ENCODE measurements at places on chromosomes 2 and 18.
A peak's percentile ranks its signal among the peaks of the same experiment; 100 is the strongest.

GRCh38 chr18:65399091-65399490 lies 351.7 kb upstream of the CDH7 start:
- H3K27ac ChIP-seq: no peak overlapping the region
- H3K4me3 ChIP-seq: no peak overlapping the region
- H3K27me3 ChIP-seq: no peaks in the 10 kb centered on the region
- DNase-seq: no peak
- H3K36me3 ChIP-seq: no peaks in the 10 kb centered on the region

DNA sequence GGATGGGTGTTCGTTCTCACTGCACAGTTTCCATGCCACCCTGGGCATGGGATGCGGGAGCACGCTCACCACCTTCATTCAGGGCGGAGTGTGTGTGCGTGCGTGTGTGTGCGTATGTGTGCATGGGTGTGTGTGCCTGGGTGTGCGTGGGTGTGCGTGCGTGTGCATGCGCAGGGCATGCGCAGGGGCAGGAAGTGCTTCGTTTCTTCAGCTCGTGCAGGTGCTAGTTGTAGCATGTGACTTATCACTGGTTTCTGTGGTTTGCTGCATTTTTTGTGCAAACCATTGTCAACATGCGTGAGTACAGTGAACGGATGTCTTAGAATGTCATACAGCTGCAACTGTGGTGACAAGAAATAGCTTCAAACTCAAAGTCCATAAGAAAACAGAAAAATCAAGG lies 179.5 kb downstream of the PTGR3 start:
- H3K27ac ChIP-seq: no peak overlapping the region
- H3K4me1 ChIP-seq: no peaks in the 10 kb centered on the region
- DNase-seq: no peak
- no peak overlapping the region for H3K4me3 ChIP-seq
- no peaks in the 10 kb centered on the region for H3K27me3 ChIP-seq

- no peak overlapping the region for H3K4me3 ChIP-seq
- DNase-seq: no peak
- no peaks in the 10 kb centered on the region for H3K4me1 ChIP-seq
Observed at GRCh38 chr18:13573750-13574149, 152.6 kb downstream of the FAM210A start.

DNA sequence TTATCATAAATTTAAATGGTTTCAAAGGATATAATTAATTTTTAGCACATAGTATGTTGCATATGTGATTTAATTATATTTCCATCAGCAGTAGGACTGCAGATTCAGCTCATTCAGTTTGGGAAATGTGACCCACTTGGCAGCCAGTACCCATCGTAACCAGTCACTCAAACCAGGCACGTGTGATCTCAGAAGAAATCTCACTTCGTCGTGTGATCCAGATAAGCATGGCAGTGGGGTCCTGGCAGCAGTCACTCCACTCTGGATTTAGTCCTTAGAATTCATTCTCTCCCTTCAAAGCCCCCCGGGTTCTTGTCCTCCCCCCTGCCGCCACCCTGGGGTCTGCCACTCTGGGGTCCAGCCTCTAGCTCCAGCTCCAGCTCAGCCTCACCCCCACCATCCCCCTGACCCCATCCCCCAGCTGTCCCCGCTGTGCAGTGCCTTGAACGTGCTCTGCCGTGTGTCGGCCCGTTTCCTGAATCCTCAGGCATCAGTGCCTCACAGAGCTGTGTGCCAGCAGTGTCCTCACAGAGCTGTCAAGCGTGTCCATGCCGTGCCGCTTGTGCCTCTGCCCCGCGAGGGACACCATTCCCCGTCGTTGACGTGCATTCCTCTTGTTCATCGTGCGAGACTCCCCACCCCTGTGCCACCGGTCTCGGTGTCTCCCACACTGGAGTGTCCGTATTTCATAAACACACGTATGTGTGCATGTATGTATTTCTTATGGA lies 34.8 kb downstream of the TRAPPC12 start:
- H3K27ac ChIP-seq: no peak overlapping the region
- H3K27me3 ChIP-seq: no peaks in the 10 kb centered on the region
- no peak for DNase-seq
- peaks cover 31% of the 10 kb centered on the region for H3K36me3 ChIP-seq
- H3K4me3 ChIP-seq: no peak overlapping the region

GRCh38 chr2:8926356-8926755 lies 77.1 kb downstream of the MBOAT2 start:
- H3K4me1 ChIP-seq: peaks cover 19% of the 10 kb centered on the region
- peaks cover 21% of the 10 kb centered on the region for H3K36me3 ChIP-seq
- DNase-seq: no peak
- H3K27me3 ChIP-seq: no peaks in the 10 kb centered on the region

DNA sequence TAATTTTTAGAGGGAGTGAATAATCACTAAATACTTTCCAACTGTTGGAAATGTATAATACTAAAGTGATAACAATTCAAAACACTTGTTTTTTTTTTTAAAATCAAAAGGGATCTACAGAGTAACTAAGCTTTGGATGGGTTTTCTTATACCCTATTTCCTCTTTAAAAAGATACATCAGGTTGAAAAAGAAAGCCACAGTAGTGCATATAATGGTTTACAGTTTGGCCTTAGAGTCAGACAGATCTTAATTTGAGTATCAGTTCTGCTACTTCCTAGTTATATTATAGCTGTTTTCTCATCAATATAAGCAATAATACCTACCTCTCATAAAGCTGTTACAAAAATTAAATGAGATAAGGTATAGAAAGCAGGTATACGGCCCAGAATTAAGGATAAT lies 28.5 kb downstream of the PSME4 start:
- no peak overlapping the region for H3K27ac ChIP-seq
- H3K36me3 ChIP-seq: peaks cover 73% of the 10 kb centered on the region
- no peak overlapping the region for H3K4me3 ChIP-seq
- DNase-seq: no peak
- H3K27me3 ChIP-seq: no peaks in the 10 kb centered on the region

GRCh38 chr2:126656431-126657147 lies 631 bp downstream of the GYPC start:
- no peaks in the 10 kb centered on the region for H3K27me3 ChIP-seq
- H3K36me3 ChIP-seq: peaks cover 33% of the 10 kb centered on the region
- peaks cover 55% of the 10 kb centered on the region for H3K4me1 ChIP-seq
- no peak for DNase-seq
- H3K27ac ChIP-seq: peak overlapping the region; percentile 92

- H3K4me3 ChIP-seq: no peak overlapping the region
- H3K27ac ChIP-seq: no peak overlapping the region
- no peaks in the 10 kb centered on the region for H3K4me1 ChIP-seq
- DNase-seq: no peak
- H3K27me3 ChIP-seq: no peaks in the 10 kb centered on the region
Observed at GRCh38 chr2:241739651-241740050, 5.2 kb downstream of the D2HGDH start.

DNA sequence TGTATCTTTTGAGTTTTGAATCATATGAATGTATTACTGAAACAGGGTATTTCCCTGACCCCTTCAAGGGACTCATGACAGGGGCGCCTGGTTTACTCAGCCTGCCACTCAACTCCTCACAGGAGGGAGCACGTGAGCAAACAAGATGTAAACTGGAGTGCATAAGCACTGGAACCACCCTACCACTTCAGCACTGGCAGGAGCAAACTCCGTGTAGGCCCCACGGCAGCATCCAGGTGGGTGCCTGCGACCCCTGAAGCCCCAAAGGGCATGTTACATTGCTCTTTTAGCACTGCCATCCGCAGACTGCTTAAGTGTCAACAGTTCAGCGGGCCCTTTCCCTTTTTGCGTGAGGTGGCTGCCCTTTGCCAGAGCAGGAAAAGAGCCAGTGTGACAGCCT lies 8.2 kb upstream of the DAPL1 start:
- DNase-seq: no peak
- no peak overlapping the region for H3K4me3 ChIP-seq
- H3K27me3 ChIP-seq: peaks cover 14% of the 10 kb centered on the region
- no peak overlapping the region for H3K27ac ChIP-seq

GRCh38 chr2:114614592-114614991 lies 172.2 kb downstream of the DPP10 start:
- no peaks in the 10 kb centered on the region for H3K4me1 ChIP-seq
- no peak for DNase-seq
- H3K4me3 ChIP-seq: no peak overlapping the region
- H3K27me3 ChIP-seq: no peaks in the 10 kb centered on the region

GRCh38 chr2:40364151-40364874 lies 87.6 kb downstream of the SLC8A1 start:
- no peak for DNase-seq
- H3K27me3 ChIP-seq: no peaks in the 10 kb centered on the region
- no peak overlapping the region for H3K27ac ChIP-seq
- H3K4me3 ChIP-seq: no peak overlapping the region

DNA sequence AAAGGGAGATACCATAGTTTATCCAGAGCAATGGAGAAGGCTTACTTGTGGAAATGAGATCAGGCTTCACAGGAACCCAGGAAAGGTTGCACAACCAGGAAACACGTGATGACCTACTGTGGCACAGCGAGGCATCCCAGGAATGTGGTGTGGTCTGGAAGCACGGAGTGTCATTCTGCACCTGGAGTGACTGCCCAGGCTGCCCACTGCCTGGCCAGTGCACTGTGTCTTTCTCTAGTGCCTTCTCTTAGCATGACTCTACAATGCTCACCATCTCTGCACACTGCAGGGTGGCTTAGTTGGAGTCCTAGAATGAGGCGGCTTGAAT lies 48.9 kb downstream of the CHST9 start:
- H3K4me1 ChIP-seq: no peaks in the 10 kb centered on the region
- H3K4me3 ChIP-seq: no peak overlapping the region
- no peak overlapping the region for H3K27ac ChIP-seq
- no peak for DNase-seq
- H3K36me3 ChIP-seq: no peaks in the 10 kb centered on the region

DNA sequence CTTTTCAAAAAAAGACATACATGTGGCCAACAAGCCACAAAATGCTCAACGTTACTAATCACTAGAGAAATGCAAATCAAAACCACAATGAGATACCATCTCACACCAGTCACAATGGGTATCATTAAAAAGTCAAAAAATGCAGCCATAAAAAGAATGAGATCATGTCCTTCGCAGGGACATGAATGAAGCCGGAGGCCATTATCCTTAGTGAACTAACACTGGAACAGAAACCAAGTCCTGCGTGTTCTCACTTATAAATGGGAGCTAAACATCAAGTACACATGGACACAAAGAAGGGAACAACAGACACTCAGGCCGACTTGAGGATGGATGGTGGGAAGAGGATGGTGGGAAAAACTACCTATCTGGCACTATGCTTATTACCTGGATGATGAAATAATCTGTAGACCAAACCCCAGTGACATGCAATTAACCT lies 17.8 kb upstream of the ATL2 start:
- 0 out of 2 replicates have a peak, but pooled peaks cover 3% of the 10 kb centered on the region for H3K4me1 ChIP-seq
- no peak overlapping the region for H3K4me3 ChIP-seq
- H3K27me3 ChIP-seq: no peaks in the 10 kb centered on the region
- DNase-seq: no peak

DNA sequence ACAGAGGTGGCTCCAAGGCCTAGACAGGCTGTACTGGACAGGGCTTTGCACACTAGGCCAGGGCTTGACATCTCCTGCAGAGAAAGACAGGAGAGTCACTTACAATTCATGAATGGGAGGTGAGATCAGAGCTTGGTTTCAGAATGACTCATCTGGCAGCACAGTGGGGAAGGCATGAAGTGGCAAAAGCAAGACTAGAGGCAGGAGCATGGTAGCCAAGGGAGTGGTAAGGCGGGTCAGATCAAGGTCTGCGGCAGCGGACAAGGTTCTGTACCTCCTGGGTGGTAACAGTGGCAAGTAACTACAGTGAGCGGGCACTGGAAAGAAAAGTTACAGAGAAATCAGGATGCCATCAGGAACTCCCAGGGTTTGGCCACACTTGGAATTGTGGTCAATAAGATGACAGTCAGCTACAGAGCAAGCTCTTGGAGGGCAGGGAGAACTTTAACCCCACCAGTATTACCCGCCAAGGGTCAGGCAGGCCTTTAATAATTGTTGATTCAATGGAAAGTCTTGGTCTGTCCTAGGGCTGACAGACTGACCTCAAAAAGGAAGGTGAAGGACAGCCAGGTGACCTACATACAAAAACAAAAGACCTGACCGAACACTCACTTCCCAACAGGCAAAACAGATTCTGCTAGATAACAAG lies 5.7 kb downstream of the MCFD2 start:
- H3K36me3 ChIP-seq: peaks cover 80% of the 10 kb centered on the region
- H3K27me3 ChIP-seq: no peaks in the 10 kb centered on the region
- no peak overlapping the region for H3K4me3 ChIP-seq

DNA sequence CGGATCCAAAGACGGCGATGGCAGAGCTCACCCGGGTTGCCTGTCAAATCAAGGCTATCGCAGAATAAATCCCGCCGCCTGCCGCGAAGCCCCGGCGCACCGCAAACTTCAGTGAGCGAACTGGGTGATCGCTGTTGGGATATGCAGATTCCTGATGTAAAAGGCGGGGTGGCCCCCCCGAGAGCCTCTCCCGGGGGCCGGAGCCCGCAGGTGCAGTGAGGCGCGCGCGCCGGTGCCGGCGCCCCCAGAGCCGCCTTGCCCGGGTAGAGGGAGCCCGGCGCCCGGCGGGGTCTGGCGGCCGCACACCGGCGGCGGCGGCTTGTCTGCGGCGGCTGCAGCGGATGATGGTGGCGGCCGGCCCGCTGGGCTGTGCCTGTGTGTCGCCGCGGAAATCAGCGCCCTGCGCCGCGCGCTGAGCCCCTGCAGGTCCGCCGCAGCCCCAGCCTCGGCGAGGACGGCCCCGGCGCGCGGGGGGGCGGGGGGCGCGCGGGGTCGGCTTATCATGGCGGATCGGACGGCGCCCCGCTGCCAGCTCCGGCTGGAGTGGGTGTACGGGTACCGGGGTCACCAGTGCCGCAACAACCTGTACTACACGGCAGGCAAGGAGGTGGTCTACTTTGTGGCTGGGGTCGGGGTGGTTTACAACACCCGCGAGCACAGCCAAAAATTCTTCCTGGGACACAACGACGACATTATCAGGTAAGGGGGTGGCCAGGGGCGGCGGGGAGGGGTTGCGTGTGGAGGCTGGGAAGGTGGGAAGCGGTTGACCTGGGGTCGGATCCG lies 1.3 kb downstream of the EML6 start:
- H3K27ac ChIP-seq: no peak overlapping the region
- peak overlapping the region; percentile 70 for H3K4me3 ChIP-seq
- no peak for DNase-seq
- H3K36me3 ChIP-seq: no peaks in the 10 kb centered on the region
- peaks cover 42% of the 10 kb centered on the region for H3K27me3 ChIP-seq

DNA sequence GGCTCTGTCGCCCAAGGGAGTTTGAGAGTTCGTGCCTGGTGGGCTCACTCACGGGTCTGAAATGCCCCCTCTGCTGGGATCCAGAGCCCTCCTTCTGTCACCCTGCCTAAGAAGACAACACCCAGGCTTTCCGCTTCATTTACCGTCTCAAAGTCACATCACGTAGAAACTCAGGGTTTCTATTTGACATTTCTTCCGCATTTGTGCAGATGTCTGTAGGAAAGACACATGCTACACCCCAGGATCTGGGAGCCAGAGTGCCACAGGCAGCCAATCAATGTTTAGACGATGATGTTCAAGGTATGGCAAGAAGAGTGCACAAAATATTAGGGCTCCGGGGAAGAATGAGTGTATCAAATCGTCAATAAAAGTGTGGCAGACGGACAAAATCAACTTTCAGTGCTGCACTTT lies 24.4 kb upstream of the ACKR3 start:
- DNase-seq: no peak
- no peaks in the 10 kb centered on the region for H3K36me3 ChIP-seq
- H3K27me3 ChIP-seq: peaks cover 3% of the 10 kb centered on the region
- H3K4me1 ChIP-seq: no peaks in the 10 kb centered on the region
- H3K4me3 ChIP-seq: no peak overlapping the region
- H3K27ac ChIP-seq: no peak overlapping the region

GRCh38 chr2:98060277-98060676 lies 26.7 kb upstream of the VWA3B start:
- no peak for DNase-seq
- no peaks in the 10 kb centered on the region for H3K4me1 ChIP-seq
- H3K36me3 ChIP-seq: no peaks in the 10 kb centered on the region

GRCh38 chr2:199994371-199994770 lies 39.0 kb downstream of the MAIP1 start:
- H3K36me3 ChIP-seq: no peaks in the 10 kb centered on the region
- no peak overlapping the region for H3K4me3 ChIP-seq
- no peak for DNase-seq
- no peak overlapping the region for H3K27ac ChIP-seq
- H3K4me1 ChIP-seq: no peaks in the 10 kb centered on the region

Measured in K562 (cell line).